ENCODE measurements at places on chromosomes 16 and 17.

DNA sequence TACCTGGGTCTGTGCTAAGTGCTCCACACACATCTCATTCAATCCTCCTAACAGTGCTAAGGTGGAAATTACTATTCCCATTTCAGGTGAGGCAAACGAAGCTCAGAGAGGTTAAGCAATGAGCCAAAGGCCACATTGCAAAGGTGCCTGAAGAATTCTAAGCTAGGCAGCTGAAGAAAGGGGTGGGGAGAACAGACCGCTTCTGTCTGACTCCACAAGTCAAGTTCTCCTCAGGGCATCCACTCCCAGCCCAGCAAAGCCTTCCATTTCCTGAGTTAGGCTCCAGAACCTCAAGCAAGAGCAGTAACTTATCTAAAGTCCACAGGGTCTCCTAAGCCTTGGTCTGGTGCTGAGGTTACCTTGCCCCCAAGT lies 27.0 kb upstream of the MRPS23 start:
- no peak for DNase-seq

- DNase-seq: no peak
These were observed 173.3 kb downstream of the MRTFB start for GRCh38 chr16:14244196-14245010.

- peak; percentile 50 for DNase-seq
These were observed 201.4 kb upstream of the CHMP6 start for GRCh38 chr17:80790021-80790765.

- no peak for DNase-seq
These were observed 24.8 kb downstream of the HS3ST3B1 start for GRCh38 chr17:14325618-14326167.

GRCh38 chr17:37107406-37108083 lies 158.8 kb downstream of the AATF start:
- no peak for DNase-seq

DNA sequence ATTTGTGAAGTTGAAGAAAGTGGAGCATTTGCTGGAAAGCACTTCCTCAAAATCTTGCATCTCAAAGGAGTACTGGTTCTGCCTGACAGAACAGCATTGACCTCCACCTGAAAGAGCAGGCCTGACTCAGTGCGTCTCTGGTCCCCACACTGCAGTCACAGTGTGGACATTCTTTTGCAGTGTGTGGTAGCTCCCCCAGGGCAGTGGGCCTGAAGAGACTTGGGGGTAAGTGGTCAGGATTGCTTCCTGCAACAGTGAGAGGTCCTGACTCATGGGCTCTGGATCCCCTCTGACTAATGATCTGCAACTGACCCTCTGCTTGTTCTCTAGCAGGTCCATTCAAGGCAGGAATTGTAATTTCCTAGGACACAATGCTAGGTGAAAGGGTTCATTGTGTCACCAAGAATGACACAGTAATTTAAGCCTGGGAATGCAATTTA lies 204.9 kb upstream of the KCNJ16 start:
- no peak for DNase-seq

DNA sequence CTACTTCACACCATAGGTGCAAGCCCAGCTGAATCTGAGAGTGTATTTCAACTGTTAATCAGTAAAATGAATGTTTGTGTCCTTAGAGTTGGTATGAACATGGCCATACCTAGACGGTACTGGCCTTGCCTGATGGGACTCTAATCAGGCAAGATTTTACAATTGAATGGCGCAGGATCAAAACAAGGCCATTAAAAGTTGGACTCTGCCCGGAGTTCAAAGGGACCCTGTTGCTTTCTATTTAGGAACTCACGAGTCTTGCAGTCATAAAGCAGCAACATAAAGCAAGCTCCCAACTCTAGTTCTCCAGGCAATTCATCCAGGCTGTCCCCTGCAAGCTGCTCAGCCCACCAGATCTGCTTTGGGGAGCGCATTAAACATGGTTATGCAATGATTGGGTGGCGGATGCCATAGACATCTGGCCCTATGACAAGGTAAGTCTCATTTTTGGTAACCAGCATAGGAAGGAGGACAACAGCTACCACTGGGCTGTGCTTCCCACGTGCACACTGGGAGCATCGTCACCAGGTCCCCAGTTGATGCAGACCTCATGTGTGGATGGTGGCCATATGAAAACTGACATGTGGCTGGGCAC lies 8.8 kb downstream of the TMEM186 start:
- DNase-seq: no peak

DNA sequence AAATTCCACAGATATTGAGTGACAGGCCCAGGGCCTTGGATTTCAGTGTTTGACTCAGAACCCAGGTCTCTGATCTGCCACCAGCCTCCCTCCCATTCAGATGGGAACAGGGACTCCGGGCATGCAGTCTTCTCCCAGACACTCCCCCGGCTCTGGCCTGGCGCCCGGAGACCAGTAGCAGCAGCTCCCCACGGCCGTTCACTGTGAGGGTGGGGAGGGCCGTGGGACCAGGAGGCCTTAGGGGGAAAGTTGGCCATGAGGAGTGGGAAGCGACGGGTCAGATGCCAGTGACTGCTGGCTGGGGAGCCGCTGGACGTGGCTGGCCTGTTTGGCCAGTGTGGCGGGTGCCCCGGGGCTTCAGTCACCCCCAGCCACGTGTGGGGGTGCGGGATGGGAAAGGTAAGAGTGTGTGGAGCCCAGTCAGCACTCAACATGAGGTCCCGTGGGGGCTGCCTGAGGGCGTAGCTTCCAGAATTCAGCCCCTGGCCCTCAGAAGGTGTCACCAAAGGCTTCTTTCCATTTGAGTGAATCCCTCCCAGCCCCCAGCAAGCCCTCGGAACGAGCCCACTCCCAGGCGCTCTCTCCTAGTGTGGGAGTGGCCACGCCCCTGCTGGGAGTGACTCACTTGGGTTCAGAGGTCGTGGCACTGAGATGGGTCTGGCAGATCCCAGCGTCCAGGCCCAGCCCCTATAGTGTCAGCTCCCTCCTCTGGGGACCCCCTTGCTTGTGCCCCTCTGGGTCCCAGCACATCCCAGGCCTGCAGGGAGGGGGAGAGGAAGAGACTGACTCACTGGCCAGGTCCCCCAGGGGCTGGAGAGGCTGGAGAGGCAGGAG lies 309.4 kb downstream of the SEC14L1 start:
- peak; percentile 87 for DNase-seq

DNA sequence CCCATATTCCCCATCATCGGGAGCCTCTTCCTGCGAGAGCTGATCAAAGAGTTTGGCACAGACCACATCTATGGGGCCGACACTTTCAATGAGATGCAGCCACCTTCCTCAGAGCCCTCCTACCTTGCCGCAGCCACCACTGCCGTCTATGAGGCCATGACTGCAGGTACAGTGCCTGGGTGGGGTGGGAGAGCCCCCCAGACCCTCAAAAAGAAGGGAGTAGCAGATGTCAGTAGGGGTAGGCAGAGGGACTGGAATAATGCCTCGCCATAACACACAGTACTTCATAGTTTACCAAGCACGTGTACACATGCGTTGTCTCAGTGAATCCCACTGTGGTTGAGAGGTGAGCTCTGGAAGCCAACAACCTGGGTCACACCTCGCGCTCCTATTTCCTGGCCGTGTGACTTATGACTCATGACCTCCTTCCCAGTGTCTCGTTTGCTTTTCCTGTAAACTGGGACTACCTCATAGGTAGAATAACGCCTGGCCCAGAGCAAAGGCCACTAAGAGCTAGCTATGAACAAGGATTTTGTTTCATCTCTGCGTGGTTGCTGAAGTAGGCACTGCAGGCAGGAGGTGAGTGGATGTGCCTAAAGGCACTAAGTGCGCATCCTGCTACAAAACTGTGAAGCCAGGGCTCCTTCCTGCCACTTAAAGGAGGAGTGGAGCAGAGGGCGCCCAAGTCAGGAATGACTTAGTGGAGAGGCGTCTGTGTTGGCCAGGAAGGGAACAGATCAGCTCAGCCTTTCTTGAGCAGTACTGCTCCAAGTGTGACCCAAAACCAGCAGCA lies 5.2 kb downstream of the NAGLU start:
- no peak for DNase-seq

GRCh38 chr17:74201250-74201649 lies 2.2 kb upstream of the RPL38 start:
- DNase-seq: no peak

DNA sequence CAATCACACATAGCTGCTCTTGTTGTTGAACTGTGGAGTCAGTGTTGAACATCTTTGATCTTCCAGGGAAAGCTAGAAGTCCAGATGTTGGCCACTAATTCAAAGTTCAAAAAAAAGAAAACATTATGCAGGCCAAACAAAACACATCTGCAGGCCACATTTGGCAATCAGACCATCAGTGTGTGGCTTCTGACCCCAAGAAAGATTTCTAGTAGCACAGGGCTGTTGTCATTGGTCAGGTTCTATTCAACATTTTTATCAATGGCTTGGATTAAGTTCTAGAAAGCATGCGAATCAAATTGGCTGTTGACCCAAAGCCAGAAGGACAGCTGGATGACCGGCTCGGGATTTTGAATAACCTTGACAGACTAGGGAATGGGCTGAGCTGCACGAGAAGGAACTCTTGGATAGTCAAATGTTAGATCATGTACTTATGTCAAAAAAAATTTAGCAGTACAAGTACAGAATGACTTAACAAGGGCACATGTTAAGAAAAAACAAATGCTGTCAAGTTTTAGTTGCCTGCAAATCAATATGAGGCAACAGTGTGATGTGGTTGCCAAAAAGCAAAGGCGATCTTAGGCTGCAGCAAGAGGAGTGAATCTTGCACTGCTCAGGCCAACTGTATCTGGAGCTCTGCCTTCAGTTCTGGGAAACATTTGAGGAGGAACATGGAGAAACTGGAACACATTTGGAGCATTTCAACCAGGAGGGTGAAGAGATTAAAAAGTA lies 187.6 kb downstream of the RGS9 start:
- DNase-seq: no peak

GRCh38 chr16:68802190-68802589 lies 41.1 kb upstream of the TANGO6 start:
- DNase-seq: no peak

- no peak for DNase-seq
These were observed 7.5 kb downstream of the ANKRD11 start for GRCh38 chr16:89482817-89483205.

- peak; percentile 98 for DNase-seq
These were observed 15.7 kb downstream of the ADAM11 start for GRCh38 chr17:44774271-44775135.

- DNase-seq: no peak
These were observed 52.4 kb downstream of the ANKRD11 start for GRCh38 chr16:89437991-89438390.

GRCh38 chr17:31156326-31156725 lies 61.5 kb downstream of the NF1 start:
- no peak for DNase-seq

- no peak for DNase-seq
These were observed 220.1 kb upstream of the GSE1 start for GRCh38 chr16:85392756-85393673.

DNA sequence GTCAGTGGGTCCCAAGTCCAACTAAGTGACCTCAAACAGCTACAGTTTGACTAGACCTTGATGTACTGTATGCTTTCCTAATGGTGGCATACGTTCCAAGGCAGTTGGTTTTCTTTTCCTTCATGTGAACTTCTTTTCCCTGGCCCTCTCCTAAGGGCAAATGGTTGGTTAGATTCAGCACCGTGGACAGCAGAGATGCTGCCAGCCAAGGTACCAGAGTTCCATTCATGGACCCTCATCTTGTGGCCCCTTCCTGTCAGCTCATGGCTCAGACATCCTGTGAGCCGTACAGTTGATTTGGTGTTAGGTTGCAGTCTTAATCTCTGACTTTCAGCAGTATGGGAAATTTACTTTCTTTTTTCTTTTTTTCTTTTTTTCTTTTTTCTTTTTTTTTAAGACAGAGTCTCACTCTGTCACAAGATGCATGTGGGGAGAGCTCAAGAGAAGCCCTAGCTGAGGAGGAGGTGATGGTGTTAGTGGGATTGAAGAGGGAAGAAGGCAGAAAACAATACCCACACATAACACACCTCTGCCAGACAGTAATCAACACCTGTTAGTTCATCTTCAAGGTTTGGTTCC lies 122.4 kb downstream of the USP31 start:
- DNase-seq: no peak

DNA sequence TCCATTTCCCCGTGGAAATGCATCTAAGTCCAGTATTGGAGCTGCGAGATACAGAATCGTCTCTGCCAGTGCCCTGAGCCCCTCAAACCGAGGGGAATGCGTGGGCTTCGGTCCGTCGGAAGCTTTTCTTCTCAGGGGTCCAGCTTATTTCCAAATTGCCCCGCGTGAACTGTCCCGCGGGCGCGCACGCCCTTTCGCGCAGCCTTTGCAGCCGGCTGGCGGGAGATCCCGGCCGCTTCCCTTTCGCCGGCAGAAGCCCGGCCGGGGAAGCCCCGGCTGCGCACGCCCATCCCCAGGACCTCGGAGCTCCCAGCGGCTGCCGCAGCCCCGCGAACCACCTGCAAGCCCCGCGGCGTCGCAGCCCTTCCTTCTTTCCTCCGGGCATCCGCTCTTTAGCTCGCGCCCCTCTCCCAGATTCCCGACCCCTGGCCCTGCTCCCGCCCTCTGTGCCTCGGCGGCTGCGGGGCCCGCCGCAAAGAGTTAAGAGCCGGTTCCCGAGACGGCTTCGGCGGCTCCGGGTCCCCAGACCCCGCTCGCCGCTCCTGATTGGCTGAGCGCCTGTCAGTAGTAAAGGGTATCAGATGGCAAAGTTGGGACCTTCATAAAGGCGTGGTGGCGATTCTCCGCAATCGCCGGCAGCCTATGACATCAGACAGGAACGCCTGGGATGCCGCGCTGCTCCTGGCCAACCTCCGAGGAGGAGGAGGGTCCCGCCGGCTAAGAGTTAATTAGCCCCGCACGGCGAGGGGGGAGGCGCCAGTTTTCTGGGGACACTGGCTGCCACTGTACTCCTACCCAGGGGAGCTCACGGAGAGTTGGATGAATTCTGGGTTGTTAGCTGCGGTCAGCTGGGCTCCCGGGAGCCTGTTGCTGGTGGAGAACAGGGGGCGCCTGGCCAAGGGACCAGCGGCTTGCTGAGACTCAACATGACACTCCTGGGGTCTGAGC lies at the start of gene MYOCD:
TSS of gene MYOCD (plus strand) at position 628 of the 948 bp plus-strand sequence. CDS start at position 927, 299 bp downstream.
- no peak for DNase-seq

- DNase-seq: no peak
These were observed 668 bp downstream of the MMP15 start for GRCh38 chr16:58026139-58026704.

GRCh38 chr17:43554857-43555256 lies 8.7 kb upstream of the ETV4 start:
- no peak for DNase-seq
